ENCODE measurements at places on chromosomes 7 and 10.

- DNase-seq: no peak
These were observed 4.7 kb upstream of the DENND2A start for GRCh38 chr7:140645166-140645900.

- no peak for DNase-seq
These were observed 96.9 kb downstream of the KIAA1217 start for GRCh38 chr10:24305551-24306506.

DNA sequence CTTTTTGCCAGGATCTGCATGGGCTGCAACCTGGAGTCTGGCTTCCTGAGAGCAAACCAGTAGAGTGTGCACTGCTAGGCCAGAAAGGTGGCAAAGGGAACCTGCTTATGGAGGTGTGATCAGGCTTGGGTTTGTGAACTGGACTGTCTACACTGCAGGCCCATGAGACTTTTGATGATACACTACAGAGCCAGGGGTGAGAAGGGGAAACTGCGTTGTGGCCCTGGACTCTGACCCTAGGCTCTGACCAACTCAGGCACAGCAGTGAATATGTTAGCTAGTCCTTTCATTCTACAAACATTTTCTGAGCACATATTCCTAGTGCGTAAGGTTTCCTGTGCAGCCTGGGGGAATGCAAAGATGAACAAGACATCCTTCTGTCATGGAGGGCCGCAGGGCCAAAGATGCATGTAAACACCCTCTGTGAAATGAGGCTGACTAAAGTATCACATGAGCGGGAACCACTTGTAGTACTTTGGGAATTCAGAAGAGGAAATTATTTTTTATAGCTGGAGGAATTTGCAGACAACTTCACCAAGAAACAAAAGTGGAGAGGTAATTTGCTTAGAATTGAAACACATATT is 63.8 kb upstream of the HPS1 start:
- DNase-seq: no peak

GRCh38 chr10:110852255-110852896 is 19.4 kb upstream of the PDCD4 start:
- DNase-seq: no peak

GRCh38 chr7:151099486-151100211 is 13.4 kb downstream of the AGAP3 start:
- DNase-seq: no peak

GRCh38 chr7:159115601-159116501 is 28.8 kb downstream of the VIPR2 start:
- no peak for DNase-seq

GRCh38 chr7:2274666-2275065 is 32.6 kb downstream of the NUDT1 start:
- DNase-seq: no peak

GRCh38 chr10:21529032-21529910 is 3.8 kb upstream of the SKIDA1 start:
- DNase-seq: no peak

GRCh38 chr7:107173691-107174406 is 5.0 kb downstream of the HBP1 start:
- DNase-seq: no peak

DNA sequence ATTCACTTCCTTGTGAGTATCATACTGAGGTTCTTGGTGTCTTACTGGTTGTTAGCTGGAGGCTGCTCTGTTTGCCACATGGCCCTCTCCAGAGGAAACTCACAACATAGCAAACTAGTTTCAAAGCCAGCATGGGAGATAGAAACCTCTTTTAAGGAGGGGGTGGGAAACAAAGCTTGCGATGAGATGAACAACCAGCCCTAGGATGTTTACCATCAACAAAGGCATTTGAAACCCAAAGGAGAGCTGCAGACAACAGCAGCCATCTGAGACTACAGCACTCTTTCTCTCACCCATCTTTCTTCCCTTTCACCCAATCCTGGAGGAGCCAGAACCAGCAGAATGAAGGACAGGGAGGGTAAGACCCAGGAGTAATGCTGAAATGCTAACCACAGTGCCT is 182.1 kb downstream of the NEBL start:
- no peak for DNase-seq

GRCh38 chr7:69217516-69218350 is 380.5 kb upstream of the AUTS2 start:
- no peak for DNase-seq

GRCh38 chr7:148856891-148857290 is 27.2 kb downstream of the EZH2 start:
- DNase-seq: no peak

GRCh38 chr10:120999868-121000267 is 148.7 kb downstream of the WDR11 start:
- no peak for DNase-seq

DNA sequence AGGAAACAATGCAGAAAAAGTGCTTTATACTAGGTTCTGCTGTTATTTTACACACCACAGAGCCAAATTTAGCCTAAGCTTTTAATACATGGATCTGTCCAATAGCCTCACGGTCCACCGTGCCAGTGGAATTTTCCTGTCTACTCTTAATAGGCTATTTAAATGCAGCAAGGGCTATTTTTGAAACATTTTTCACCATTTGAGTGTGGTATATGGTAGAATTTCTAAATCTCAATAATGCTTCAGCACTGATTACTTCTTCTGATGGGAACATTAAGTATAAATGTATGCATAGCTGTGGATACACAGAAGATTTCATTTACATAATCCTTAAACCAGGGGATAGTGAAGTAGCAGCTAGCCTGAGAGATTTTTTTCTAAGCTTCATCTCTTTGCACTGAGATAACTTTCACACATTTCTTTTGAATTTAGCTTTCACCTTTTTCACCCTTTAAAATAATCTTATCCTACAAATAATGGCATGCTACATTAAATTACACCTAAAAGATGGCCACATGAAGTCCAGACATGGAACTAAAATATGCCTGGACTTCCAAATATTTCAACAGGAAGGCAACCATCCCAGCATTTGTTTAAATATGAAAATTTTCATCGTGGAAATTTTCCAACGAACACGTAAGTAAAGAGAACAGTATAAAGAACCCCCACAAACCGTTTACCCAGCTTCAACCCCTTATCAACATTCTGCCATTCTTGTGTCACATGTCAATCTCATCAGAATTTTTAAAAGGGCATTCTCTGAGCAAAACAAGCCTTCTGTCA is 45.4 kb downstream of the AMPH start:
- DNase-seq: no peak

GRCh38 chr10:9010931-9011670 is 956.6 kb downstream of the GATA3 start:
- no peak for DNase-seq
